ENCODE measurements at places on chromosomes 1 and 21. TPM values are rescaled to one million over a fixed set of nuclear protein-coding genes. Genes with fewer than 3 reads are reported as not detected.

SLC44A5 gene
- total RNA-seq, result 3.7 TPM

FAM72B gene
- 0.82 TPM for total RNA-seq

PGLYRP3 gene
- not detected for total RNA-seq

TBX15 gene
- 0.21 TPM for total RNA-seq

OR2M5 gene
- total RNA-seq, result not detected

RHOU gene
- 1.0 TPM for total RNA-seq

GREM2 gene
- total RNA-seq, result 0.04 TPM

ZNF281 gene
- total RNA-seq, result 25.3 TPM

ZNF669 gene
- total RNA-seq, result 21.0 TPM

TNN gene
- not detected for total RNA-seq

CYP4X1 gene
- total RNA-seq, result 0.34 TPM

TCEA3 gene
- total RNA-seq, result 6.8 TPM

DUSP23 gene
- 67.3 TPM for total RNA-seq

ASPM gene
- 4.5 TPM for total RNA-seq

C1orf115 gene
- total RNA-seq, result 8.4 TPM

RASSF5 gene
- 4.2 TPM for total RNA-seq

CLCA4 gene
- not detected for total RNA-seq
